Stimulated activated CD8-positive, alpha-beta memory T cell treated with anti-CD3 and anti-CD28 coated beads, Interleukin-15, amount 100 ng/mL, for 1 hour (primary cell): ENCODE measurements at places on chromosomes 1 and 21.

GRCh38 chr1:246875041-246876026, 56.4 kb downstream of the AHCTF1 start:
- DNase-seq = no peak

DNA sequence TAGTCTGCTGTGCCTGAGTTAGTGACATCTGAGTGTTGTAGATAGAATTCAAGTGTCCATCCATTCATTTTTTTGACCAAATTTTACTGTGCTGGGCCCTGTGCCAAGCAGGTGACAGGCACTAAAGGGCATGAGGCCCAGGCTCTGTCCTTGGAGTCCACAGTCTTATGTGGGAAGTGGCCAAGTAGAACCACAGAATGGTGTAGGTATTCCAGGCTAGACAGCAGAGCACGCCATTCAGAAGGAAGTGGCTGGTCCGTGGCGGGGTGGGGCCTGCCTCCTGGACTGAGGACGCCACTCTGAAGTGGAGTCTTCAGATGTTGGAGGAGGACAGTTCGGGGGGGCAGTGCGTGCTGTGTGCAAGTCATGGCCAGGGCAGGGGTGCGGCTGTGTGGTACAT, 68.9 kb upstream of the ACTL8 start:
- DNase-seq = no peak

DNA sequence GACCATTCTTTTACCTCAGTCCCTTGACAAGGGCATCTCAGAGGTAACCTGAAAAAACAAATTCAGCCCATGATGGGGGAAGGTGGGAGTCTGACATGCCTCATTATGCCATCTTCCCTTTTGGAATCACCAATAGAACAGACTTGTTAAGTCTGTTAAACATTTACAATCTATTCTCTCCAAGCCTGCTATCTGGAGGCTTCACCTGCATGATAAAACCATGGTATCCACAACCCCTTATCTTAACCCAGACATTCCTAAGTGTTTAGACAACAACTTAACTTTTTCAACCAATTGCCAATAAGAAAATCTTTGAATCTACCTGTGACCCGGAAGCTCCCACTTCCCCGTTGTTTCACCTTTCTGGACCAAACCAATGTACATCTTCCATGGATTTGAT, 233.0 kb upstream of the CACYBP start:
- DNase-seq = no peak

- DNase-seq = no peak
Measured at GRCh38 chr1:72631449-72631848, 349.1 kb upstream of the NEGR1 start.

- DNase-seq = no peak
Measured at GRCh38 chr21:37553078-37553481, 186.5 kb downstream of the DYRK1A start.

DNA sequence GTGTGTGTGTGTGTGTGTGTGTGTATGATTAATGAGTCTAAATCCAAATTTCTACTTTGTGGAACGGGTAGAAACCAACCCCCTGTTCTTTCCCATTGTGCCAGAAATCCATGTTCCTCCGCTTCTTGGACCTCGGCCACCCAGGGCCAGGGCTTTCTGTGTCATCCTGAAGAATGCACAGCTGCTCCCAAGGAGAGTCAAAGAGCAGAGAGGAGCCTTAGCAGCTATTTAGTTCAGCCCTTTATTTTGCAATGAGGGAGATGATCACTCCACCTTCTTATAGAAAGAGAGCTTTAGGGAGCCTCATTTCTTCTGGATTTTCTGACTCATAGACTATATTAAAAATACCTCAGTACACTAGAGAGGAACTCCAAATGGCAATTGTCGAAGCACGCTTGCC, 489.3 kb upstream of the VAMP3 start:
- no peak for DNase-seq

- DNase-seq = no peak
Measured at GRCh38 chr21:45438391-45439145, 33.6 kb downstream of the COL18A1 start.

DNA sequence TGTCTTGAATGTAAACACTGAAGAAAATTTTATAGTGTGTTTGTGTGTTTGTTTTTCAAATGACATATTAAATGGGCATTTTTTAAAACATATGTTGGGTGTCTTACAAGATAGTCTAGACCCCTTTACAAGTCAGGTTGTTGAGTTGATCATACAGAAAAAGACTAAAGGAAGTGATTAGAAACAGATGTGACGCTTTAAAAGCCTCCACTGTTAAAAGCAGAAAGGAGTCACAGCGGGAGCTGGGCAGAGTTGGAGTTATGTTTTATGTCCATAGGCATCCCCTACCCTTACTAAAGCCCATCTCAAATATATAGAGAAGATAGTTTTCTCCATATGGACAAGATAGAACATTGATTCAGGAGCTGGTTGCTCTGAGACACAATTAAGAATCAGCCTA, 393.9 kb downstream of the PLPP3 start:
- no peak for DNase-seq

DNA sequence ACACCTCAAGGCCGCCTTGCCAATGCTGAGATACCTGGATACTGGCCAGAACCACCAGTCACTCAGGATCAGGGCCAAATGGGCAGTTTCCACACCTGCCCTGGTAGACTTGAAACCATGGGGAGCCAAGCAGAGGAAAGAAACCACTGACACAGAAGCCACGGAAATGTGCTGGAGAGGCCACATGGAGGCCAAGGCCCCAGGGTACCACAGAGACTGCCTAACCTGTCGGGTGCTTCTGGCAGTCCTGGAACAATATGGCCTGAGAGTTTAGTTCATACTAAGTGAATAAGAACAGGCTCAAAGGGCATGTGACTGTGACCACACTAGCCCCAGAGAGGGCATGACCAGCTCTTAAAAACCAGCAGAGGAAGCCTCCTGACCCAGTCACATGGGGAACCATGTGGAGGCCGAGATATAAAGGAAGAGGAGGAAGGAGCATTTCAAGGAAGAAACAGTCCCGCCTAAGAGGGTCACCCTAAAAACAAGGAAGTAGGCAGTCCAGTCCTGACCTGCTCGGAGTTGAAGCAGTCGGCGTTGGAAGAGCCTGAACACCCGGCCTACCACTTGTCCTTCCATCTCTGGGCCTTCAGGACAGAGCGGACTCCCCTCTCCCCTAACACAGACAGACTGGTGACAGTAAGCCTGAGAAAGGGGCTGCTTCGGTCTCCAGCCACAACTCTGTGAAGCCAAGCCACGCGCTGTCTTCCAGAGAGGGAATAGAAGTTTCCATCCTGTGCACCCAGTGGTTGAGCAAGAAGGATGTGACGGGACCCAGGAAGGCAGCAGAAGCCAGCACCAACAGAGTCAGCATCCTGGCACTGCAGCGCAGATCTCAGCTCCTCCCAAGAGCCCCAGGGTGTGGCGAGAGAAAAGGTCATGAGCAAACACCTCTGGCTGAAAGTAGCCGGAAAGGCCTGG, at the start of gene DENND2D:
TSS of gene DENND2D (minus strand) at position 766 of the 921 bp plus-strand sequence. CDS start at position 579, 187 bp downstream.
- DNase-seq = no peak
